Activated naive CD4-positive, alpha-beta T cell treated with anti-CD3 and anti-CD28 coated beads, Interleukin-2, amount 50 U/mL, for 72 hours (primary cell): ENCODE measurements at places on chromosomes 1 and 21. TPM values are rescaled to one million over a fixed set of nuclear protein-coding genes. Genes with fewer than 3 reads are reported as not detected.

GRCh38 chr1:110107867-110108469 is 4.3 kb upstream of the UBL4B start:
- no peak for DNase-seq

GRCh38 chr1:19088717-19089442 is 121.2 kb downstream of the UBR4 start:
- DNase-seq, result no peak

- DNase-seq, result no peak
Observed at GRCh38 chr21:46622226-46622625, 13.2 kb upstream of the PRMT2 start.

- DNase-seq, result no peak
Observed at GRCh38 chr1:174158767-174159251, 511 bp upstream of the RABGAP1L start.

GRCh38 chr1:242747233-242747632 is 222.7 kb upstream of the PLD5 start:
- DNase-seq, result no peak

The ST6GALNAC3 gene
- 1.4 TPM for total RNA-seq

The TMCC2 gene
- total RNA-seq, result 17.2 TPM

- DNase-seq, result no peak
Observed at GRCh38 chr1:155591770-155592169, 18.2 kb upstream of the MSTO1 start.

GRCh38 chr1:64398936-64399335 is 71.0 kb upstream of the CACHD1 start:
- DNase-seq, result no peak

- no peak for DNase-seq
Observed at GRCh38 chr1:22179197-22179803, 36.4 kb upstream of the WNT4 start.

DNA sequence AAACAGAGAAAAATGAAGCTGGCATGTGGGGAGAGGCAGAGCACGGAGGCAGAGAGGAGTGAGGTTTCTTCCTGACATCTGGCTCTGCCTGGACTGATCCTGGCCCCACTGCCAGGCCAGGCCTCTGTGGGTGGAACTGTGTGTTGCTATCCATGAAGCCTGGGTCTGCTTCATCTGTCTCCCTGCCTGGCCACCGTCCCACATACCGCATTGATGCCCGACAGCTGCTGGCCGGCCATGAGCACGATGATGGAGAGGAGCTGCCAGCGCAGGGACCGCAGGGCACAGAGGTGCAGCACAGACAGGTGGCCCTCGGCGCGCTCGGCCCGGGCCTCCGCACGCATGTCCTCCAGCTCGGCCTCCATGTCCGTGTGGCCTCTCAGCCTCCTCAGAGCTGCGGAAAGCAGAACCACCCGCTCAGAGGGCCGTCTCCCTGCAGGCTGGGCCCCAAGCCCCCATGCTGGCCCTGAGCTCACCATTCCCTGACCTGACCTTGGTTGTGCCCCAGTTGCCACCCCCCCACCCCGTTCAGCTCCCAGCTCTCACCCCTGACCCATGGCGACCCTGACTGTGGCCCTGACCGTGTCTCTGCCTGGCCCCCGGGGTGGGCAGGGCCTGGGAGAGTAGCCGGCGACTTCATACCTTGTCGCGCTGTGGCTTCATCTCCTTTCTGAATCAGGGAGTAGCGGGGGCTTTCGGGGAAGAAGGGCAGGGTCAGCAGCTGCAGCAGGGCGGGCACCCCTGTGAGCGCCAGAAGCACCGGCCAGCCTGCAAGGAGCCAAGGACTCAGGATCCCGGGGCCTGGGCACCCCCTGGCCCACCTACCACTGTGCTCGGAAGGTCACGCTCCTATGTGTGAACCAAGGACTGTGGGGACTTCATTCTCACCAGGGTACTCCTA is 11.5 kb downstream of the SLC2A7 start:
- DNase-seq, result no peak

- no peak for DNase-seq
Observed at GRCh38 chr1:53616927-53617326, 122.0 kb downstream of the GLIS1 start.

GRCh38 chr1:202205523-202206190 is 12.1 kb downstream of the LGR6 start:
- DNase-seq, result no peak

DNA sequence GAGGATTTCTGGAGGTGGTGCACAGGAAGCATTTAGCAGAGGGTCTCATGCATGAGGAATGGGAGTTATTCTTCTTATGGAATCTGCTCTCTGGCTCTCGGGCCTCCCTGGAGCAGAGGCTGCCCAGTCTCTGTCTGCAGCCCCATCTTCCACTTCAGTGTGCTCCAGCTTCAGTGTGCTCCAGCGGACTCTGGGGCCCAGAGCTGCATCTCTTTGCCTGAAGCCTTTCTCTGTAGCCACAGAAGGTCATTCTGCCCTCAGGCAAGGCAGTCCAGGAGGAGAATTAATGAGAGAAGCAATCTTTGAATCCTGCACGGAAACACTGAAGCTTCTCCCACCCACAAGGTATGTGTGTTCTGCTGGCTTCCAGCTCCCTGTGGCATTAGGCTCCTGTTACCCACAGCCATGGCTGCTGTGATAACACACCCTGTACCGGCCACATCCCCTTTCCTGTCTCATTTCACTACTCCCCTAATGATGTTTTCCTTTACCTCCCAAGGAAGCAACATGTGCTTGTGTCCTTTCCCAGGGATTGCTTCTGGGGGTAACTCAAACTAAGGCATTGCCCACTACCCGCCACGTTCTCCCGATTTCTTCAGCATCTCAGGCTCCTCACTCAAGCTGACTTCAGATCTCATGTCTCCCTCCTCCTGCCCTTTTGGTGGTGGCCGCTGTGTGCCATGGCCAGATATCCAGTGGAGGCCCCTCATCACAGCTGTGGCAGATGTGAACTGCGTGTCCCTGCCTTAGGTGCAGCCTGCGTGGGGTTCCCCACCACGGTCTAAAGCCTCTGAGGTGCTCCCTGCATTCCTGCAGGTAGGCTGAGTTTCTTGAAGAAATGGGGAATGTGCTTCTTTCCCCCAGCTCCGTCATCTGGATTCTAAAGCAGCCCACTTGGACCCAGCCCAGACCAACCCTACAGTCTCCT is 181.2 kb upstream of the GALNT2 start:
- no peak for DNase-seq

GRCh38 chr1:46735708-46736324 is 16.9 kb upstream of the EFCAB14 start:
- DNase-seq, result no peak

The CFAP45 gene
- total RNA-seq, result 2.8 TPM

DNA sequence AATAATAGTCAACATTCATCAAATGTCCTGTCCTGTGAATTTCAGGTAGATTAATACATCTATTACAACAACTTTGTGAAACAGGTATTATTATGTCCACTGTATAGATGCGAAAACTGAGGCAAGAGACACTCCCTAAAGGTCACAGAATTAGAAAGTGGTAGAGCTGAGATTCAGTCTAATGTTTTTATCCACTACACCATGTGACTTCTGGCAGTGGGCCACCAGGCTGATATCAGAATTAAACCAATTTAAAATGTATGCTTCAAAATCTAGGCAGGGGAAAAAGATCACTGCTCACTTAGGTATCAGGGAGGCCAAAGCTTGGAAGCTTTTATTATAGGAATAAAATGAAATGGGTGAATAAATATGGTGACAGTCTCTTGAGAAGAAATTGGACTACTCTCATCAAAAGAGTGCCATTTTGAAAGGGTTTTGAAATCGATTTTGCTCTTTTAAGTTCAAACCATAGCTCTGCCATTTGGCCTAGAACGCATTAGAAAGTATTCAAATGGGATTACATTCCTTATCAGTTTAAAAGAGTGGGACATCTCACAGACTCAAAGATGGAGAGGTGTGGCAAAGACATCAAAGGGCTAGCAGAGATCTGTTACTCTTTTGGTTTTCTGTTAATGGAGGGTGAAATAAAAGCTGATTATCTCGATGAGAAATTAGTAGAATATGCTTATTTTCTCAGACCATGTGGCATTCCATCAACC is 1.9 kb downstream of the DDAH1 start:
- no peak for DNase-seq

GRCh38 chr1:112114540-112114939 is 125.1 kb upstream of the KCND3 start:
- DNase-seq, result no peak

GRCh38 chr1:233347338-233347737 is 19.8 kb downstream of the MAP3K21 start:
- DNase-seq, result no peak

The TMEM82 gene
- total RNA-seq, result not detected
